ENCODE measurements at places on chromosomes 7 and 10.

DNA sequence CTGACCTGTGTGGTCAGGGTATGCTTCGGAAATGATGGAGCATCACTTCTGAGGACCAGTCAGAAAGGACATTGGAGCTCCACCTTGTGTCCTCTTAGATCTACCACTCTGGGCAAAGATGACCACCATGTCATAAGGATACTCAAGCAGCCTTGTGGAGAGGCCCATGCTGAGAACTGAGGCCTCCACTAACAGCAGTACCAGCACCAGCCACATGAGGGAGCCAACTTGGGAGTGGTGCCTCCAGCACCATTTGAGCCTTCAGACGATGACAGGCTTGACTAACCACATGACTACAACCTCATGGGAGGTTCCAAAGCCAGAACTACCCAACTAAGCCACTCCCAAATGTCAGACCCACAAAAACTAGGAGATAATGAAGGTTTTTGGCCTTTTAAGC lies 116.0 kb downstream of the NPTX2 start:
- peak; percentile 11 for DNase-seq

- no peak for DNase-seq
Observed at GRCh38 chr7:46486256-46487206, 565.5 kb upstream of the IGFBP3 start.

DNA sequence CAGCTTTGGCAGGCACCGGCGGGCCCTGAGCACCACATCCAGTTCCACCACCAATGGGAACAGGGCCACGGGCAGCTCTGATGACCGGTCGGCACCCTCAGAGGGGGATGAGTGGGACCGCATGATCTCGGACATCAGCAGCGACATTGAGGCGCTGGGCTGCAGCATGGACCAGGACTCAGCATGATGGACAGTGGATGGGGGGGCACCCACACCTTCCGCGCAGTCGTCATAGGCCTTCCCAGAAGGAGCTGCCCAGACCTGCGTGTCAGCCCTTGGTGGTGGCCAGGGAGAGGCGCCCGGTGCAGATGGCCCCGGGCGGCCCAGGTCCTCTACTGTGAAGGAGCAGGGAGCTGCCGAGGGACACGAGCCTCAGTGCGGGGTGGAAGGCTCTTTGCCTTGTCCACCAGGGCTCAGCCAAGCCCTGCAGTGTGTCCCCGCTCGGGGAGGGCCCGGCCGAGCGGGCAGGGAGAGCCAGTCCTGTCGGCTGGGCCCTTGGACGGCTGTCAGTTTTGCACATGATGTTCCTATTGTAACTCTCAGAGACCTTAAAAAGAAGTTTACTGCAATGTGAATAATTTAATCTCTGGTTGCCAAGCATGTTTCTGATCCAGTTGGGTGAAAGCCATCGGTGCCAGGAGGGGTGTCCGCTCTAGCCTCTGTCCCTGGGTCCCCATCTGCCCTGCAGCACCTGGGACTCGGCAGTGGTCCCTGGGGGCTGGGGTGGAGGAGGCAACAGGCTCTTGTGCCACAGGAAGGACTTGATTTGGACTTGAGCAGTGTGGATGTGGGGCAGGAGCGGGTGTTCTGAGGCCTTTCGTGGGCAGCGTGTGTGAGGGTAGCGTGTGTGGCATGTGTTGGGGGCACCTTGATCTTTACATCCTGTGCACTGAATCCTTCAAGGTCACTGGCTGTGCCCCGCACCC lies 12.6 kb downstream of the NACAD start:
- DNase-seq = no peak

- no peak for DNase-seq
Observed at GRCh38 chr10:113042868-113043267, 92.8 kb downstream of the TCF7L2 start.

DNA sequence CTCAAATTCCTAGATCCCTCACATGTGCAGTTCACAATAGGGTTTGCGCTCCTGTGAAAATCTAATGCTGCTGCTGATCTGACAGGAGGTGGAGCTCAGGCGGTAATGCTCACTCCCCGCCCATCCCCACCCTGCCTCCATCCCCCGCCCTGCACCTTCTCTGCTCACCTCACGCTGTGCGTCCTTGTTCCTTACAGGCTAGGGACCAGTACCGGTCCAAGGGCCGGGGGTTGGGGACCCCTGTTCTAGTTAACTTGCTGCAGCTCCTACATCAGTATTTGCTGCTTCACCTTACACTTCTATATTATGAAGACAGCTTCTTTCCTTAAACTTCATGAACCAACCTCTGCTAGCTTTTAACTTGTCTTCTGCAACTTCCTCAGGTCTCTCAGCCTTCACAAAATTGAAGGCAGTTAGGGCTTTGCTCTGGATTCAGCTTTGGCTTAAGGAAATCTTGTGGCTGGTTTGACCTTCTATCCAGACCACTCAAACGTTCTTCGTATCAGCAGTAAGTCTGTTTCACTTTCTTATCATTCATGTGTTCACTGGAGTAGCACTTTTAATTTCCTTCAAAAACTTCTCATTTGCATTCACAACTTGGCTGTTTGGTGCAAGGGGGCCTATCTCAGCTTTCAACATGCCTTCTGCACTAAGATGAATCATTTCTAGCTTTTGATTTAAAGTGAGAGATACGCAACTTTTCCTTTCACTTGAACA lies 1.7 kb upstream of the TNKS2 start:
- DNase-seq = no peak

DNA sequence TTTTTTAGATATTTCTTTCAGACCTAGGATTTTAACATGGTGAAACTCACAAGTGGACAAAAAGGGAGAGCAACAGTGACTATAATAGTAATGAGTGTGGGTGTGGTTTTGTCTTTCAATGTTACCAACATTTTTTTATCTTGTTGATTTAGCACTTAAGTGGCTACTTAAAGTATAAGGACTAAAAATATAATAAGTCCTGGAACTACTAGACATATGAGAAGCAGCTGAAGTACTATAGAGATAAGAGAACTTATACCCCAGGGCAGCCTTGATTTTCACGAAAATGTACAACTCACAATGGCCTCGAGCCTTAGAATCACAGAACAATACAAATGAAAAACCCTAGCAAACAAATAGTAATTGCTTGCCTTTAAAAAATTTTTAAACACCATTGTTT lies 1151.8 kb downstream of the TYW1 start:
- DNase-seq = no peak

DNA sequence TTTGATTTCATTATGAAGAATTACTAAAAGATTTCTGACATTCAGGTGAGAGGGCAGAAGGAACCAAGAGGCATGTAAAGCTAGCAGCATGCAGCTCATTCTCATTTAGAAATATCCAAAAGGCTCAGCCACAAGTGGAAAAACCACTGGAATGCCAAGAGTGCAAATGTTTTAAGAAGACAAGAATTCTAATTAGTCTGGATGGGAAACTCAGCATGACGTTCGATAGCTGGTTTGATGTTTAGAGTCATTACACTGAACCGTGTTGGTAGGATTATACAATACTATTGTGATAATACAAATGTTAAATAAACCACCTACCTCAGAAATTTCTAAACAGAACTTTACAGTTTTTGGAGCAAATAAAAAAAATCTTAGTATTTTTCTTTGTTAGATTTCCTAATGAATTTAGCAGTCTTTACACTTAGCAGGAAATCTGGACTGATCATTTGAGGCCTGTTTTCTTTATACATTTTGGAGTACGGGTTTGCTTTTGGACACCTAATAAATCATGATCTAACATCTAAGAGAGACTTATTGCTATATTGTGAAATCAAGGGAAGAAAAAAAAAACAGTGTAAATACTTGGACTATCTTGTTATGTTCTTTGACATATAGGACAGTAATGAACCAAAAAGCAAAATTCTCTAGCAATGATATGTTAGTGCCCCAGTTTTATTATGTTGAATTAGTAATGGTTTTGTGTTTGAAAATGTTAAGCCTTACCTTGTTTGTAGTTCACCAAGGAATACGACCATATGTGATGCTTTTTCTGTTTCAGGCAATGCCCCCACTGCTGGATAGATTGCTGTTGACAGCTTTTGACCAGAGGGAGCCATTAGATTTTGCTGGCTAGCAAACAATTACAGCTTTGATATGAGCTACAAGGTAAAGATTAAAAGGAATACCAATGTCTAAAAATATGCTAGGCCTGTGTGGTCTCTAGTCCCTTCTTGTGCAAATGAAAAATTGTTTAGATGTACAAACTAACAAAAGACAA lies 354.1 kb upstream of the SEMA3A start:
- DNase-seq = no peak

DNA sequence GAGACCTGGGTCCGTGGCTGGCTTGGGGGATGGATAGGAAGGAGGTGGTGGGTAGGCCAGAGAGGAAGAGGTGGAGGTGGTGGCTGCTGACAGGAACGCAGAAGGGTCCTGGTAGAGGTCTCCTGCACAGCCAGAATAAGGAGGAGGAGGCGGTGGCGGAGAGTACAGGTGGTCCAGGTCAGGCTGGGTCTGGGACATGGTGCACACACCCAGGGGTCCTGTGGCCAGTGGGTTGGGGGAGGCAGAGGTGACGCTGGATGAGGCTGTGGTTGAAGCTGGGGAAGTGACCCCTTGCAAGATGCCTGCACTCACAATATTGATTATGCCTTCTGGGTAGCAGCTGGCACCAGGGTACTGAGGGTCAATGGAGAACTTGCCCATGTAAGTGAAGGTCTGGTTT lies 2.2 kb downstream of the EGR2 start:
- no peak for DNase-seq

DNA sequence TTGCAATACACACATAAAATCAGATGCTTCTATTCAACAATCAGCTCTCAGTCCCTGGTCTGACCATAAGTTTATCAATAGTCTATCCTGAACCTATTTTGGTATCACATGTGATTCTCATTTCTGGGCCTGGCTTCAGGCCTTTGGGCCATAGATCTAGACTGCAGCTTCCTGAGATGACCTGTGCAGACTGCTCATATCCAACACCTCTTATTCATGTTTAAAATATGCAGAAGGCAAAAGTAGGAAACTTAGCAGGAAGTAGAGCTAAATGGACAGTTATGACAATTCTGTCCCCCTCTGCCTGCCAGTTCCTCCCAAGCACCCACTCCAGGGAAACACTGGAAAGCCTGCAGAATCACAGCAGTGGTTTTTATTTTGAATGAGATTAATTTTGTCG lies 53.3 kb downstream of the C7orf25 start:
- DNase-seq = no peak
